ENCODE measurements at places on chromosomes 5 and 9.

DNA sequence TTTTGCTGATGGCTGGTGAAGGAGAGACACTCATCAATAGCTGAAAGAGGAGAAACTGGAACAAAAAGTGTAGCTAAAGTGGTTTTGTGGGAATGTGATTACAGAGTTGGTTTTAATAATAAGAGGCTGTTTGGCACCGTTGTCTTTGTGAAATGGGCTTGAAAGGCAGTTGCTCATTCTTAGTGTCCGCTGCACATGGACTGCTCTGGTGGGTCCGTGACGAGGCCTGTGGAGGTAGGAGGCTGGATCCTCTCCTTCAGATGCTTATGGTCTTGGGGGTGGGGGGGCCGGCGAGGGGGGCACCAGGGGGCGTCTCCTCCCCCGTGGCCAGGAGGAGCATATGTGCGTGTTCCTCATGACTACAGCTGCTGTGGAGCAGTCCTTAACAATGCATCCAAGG lies 29.8 kb downstream of the FUBP3 start:
- no peak for DNase-seq

DNA sequence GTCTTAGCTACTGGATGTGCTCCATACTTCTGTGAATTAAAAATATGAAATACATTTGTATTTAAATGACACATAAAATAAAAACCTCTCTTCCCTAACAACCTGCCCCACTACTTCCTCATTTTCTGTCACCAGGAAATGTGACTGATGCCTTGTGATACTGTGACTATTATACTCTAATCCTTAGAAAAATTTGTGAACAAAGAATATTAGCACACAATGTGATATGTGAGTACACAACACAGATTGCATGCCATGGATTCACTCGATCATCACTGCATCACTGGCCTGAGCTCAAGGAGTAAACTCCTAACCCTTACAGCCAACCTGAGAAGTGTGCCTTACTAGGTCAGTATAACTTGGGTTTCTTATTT lies 281.0 kb downstream of the EFNA5 start:
- no peak for DNase-seq

GRCh38 chr9:131739959-131740648 lies at the start of gene RAPGEF1:
Gene RAPGEF1 (minus strand): TSS chr9:131740076. CDS start chr9:131739830, 246 bp downstream.
- DNase-seq: peak; percentile 82

- peak; percentile 85 for DNase-seq
These were observed 9.3 kb upstream of the GRIN1 start for GRCh38 chr9:137129456-137130175.

DNA sequence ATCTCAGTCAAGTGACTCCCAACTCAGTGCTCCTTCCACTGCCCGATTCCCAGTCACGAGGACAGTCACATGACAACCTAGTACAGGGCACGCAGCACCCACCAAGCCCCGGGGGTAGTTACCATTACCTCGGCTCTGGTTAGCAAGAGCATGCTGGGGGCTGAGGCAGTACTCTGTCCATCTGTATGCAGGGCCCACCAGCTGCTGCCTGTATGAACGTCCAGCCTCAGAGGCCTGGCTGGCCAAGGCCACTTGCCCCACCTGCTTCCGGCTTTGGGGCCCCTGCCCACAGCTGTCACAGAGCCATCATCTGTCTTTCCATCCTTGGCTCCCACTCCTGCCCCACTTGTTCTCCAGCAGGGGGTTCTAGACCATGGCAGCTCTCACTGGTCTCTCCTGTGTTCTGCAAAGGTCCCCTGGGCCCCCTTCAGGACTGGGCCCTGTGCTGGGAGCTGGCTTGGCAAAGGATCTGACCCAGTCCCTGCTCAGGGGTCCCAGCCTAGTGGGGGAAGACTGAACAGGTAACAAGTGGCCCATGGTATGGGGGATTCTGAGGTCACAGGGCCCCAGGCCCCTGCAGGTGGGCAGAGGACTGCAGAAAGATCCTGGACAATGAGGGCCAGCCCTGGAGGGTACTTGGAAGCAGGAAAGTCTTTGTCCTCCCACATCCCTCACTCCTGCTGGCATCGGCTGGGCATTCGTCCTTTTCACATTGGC lies 3.3 kb downstream of the RPL35 start:
- no peak for DNase-seq

DNA sequence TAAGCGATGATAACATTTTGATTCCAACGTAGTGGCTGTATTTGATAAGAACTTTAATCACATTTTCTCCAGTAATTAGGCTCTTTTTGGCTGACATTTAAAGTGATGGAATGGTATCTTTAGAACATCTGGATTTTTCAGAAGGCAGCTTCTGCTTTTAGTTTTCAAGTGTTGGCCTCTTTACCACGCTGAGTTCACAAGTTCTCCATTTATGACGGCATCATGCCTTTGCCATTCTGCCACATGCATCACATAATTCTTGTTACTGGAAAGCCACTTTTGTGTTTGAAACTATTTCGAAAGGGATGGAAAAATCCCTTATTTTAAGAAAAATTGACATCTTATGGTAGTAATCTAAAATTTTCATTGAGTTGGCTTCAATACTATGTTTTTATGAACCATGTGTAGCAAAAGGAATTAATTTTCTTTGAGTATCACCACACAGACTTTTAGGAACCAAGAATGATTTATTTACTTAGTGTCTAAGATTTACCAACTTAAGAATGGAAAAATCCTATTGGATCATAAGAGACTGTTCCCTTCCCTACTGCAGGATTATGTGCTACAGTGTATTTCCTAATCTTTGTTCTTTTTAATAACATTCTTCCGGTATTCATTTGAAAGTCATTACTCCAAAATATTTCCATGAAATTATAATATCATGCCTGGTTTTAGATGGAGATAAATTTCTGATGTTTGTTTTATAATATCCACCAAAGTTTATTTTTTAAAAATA lies 344.2 kb downstream of the ADGRV1 start:
- DNase-seq: no peak

GRCh38 chr5:172979778-172980177 lies 3.8 kb upstream of the ATP6V0E1 start:
- DNase-seq: no peak

GRCh38 chr9:8558176-8558575 lies 758.6 kb upstream of the DMAC1 start:
- DNase-seq: no peak

DNA sequence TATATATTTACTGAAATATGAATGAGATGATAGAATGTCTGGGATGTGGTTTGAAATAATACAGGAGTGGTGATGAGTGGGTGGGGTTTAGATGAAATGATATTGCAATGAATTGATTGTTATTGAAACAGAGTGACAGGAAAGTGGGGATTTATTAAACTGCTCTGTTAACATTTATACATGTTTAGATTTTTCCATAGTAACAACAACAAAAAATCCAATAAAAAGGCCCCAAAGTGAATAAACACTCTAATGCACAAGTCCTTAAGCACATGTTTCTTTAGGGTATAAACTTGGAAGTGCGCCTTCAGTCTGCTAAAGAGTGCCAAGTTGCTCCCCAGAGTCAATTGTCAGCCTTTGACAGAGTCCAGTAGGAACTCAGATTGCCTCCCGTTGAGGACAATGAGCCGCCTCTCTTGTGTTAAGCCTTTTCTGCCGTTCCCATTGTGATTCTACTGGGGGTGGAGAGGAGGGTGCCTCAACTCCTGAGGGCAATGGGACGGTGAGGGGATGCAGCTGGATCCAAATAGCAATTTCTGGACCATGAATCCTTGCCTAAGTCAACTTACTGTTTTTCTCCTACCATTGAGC lies 112.3 kb downstream of the SLC28A3 start:
- no peak for DNase-seq

DNA sequence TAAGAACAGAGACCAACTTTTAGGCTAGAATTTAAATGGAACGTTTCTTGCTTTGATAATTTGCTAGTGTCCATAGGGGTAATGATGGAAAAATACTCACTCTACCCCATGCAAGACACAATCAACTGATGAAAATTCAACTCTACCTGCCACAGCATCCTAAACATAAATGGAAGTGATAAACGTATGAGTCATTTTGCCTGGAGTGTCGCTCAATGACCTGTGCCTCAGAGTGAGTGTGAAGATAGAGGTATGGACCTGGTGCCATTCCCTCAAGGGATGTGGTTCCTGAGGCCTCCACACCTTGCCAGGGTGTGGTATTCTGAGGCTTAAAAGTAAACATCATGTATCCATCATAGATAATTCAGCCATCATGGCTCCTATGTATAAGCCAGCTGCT lies 14.0 kb downstream of the ARL14EPL start:
- DNase-seq: no peak

- DNase-seq: no peak
These were observed 167.6 kb upstream of the WWC1 start for GRCh38 chr5:168123631-168124528.

- no peak for DNase-seq
These were observed 509.1 kb downstream of the RASEF start for GRCh38 chr9:82553654-82554366.

DNA sequence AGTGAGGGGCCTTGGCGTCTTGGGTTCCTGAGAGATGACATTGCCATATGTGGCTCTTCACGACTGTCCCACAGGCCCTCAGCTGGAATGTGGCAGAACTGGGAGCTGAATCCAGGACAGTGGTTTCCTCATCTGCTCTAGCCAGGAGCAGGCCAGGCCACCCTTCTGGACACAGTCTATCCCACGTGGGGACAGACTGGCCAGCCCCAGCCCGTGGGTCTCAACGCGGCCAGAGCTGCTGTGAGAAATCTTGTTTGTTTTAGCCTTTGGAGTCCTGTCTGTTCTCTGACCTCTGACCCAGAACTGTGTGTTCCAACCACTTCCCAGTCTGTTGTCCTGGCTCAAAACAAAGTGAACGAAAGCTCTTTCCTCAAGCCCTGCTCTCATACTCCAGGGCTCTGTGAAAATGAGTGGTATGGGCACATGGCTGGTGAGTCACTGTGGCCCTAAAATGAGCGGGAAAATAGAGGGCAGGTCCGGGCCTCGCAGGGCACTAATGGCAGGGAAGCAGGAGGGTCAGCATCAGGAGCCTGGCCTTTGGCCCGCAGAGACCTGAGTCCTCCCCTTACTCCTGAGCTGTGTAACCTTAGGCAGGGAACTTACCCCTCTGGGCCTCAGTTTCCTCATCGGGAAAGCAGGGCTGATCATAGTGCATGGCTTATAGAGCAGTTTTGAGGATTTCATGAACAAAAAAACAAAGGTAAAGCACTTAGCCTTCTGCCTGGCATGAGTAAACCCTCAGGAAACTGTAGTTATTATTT lies 34.8 kb upstream of the GLRX start:
- DNase-seq: no peak

DNA sequence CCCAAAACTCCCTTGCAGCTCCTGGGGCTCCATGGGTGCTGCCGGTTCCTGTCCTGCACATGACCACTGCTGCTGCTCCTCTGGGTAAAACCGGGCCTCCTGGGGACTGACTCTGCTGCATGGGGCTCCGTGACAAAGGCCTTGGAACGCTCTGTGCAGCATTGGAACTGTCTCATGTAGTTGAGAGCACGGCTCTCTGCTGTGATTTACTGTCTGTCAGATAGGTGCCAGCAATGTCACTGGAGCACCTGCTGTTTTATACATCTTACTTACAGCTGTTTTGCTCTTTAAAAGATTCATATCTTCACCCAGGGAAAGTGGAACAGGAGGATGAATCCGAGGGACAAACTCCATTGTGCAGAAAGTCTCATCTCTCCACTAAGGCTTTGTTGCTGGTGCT lies 138.1 kb downstream of the YIPF5 start:
- DNase-seq: no peak

- DNase-seq: no peak
These were observed 5.2 kb downstream of the EGR1 start for GRCh38 chr5:138470322-138471051.

DNA sequence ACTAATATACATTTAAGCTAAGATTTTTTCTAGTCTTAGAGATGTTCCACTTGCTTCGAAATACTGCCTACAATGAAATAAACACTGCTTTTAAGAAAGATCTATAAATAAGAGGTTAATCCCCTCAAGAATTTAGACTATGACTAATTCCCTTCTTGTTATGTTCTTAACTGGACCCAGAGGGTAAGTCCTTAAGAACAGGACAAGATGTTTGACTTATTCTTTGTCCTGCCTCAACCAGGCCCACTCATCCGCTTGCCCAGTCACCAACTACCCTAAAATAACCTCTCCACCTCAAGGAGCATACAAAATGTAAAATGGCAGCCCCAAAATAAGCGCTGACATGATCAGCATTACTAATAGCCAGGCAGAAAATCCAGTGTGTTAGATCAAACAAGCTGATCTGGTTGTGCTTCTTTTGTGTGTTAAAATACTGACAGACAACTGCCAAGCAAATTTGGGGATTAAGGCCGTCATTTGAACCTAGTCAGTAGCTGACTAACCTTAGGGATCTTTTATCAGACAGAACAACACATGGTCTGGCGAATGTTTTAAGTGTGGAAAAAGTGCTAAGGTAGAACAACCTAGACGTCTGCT lies 93.7 kb upstream of the SMC5 start:
- no peak for DNase-seq

All from activated gamma-delta T cell treated with Interleukin-2 at 50 U/mL for 16 hours (primary cell).